ENCODE measurements at places on chromosomes 1 and 21.

- DNase-seq, result no peak
These were observed 288.3 kb downstream of the PTPRC start for GRCh38 chr1:198927129-198927528.

GRCh38 chr1:72366466-72366865 lies 84.1 kb upstream of the NEGR1 start:
- peak; percentile 51 for DNase-seq

DNA sequence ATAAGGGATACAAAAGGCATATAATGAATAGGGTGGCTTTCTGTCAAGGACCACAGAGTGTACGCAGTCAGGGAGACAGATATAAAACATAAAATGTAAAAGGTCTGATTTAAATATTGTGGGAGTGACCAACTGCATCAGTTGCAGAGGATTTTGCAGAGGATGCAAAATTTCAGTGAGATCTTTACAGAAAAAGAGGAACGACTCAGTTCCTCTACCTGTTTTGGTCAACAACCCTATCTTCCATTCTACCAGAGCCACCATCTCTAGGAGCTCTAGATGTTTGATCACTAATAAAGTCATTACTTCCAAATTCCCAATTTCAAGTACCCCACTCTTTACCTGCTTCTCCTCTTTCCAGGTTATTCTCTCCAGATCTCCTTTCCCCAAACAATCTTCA lies 16.5 kb downstream of the SOD1 start:
- DNase-seq, result no peak

DNA sequence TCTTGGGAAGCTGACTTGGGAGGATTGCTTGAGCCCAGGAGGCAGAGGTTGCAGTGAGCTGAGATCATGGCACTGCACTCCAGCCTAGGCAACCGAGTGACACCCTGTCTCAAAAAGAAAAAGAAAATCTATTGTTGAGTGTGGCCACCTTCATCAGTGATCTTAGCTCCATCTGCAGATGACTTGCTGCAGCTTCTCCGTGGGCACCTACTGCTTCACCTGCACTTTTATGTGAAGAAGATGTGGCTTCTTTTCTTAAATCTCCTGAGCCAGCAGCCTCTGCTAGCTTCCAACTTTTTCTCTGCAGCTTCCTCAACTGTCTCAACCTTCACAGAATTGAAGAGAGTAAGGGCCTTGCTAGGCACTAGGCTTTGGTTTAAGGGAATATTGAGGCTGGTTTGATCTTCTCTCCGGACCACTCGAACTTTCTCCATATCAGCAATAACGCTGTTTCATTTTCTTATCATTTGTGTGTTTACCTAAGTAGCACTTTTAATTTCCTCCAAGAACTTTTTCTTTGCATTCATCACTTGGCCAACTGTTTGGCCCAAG lies 28.0 kb downstream of the AGPAT3 start:
- no peak for DNase-seq

DNA sequence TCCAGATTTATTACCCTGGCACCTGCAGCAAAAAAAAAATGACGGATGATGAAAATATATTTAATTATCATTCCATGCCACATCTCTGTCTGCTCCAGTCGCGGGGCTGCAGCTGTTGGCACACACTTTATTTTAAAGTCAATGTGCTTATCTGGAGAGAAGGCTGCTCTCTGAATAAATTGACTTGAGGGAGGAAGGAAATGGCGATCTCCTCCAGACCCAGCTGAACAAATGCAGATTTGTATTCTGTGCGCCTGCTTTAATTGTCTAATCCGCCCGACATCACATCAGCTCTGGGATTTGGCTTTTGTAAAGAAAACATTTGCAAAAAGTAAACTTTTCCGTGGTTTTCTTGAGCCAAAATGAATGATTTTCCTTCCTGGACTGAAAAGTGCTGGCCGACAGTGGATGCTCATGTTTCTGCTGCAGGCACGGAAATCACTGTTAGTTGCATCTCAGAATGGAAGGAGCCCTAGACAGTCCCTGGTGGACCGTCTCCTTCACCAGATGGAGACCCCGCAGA lies 150.2 kb downstream of the CAMTA1 start:
- DNase-seq, result no peak

DNA sequence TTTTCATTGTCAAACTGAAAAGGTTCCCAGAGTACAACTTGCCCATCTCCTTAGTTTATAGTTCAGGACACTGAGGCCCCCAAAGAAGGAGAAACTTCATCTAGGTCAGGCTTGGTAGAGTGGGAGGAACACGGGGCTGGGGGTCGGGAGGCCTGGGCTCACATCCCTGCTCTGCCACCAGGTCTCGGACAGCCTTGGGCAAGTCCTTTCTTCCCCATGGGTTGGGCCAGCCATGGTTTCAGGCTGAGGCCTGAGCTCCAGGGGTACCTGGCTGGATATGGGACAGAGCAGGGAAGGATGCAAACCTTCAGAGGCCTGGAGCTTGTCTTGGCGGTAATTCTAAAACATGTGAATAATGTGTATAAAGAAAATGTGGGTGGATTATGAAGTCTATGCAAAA lies 17.0 kb downstream of the FOXO6 start:
- no peak for DNase-seq

DNA sequence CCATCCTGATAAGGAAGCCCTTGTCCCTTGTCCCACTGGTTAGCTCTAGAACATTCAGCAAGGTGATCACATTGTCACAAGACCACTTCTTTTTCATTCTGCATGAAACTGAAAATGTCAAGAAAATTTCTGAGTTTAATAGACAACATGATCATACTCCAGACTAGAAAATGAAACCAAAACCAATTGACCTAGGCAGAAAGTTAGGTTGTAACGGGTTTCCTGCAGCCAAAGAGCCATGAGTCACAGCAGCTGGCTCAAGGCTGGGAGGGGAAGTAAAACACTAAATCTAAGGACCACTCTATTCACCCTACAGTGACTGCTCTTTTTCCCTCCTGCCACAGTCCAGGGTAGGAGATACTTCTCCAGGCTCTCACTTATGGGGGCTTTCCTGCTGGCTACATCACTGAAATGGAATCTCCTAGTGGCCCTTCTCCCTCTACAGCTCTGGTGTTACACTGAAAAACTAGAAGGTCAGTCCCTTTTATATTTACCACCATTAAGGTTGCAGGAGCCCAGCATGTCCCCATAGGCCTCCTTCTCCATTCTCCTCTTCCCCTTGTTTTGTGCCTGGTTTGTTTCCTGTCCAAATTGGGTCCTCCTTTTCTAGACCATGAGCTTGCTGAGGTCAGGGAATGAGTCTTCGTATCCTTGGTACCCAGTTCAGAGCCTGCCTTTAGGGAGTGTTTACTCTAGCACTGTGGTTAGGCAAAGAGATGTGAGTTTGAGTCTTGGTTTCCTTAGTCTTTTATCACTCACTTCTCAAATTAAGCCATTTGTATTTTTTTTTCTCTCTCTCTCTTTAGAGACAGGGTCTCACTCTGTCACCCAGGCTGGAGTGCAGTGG lies 236.5 kb upstream of the JUN start:
- DNase-seq, result no peak

DNA sequence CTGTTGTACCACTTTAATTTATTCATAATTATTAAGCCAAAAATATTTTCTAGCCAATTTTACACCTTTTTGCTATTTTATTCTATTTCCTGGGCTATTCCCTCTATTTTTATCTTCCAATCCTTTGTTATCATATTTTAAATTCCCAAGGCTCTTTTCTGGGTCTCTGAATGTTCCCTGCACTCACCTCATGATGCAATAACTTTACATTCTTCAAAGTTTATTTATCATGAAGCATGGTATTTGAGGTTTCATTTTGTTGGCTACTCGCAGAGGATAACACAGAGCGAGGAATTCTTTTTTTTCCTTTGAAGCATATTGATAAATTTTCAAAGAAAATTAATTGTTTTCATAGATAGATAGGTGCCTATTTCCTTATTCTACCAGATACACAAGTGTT lies 489.8 kb upstream of the TMPRSS15 start:
- DNase-seq, result no peak

DNA sequence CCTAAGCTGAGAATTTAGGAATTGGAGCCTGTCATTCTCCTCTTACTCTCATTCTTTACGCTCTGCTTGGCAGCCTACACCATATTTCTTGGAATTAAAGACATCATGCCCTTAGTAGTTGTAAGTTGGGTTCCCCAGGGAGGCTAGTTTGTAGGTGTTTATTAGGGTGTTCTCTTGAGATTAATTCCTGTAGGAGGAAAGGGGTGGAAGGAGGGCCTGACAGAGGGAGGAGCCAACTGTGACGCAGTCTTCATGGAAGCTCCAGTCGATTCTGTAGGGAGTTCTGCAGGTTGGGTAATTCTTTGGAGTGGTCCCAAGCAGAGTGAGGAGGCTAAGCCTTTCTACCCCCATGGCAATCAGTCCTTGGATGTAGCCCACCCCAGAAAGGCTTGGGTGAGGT lies 111.4 kb downstream of the HHAT start:
- DNase-seq, result no peak

GRCh38 chr1:225896937-225897549 lies 8.1 kb upstream of the LEFTY1 start:
- DNase-seq, result peak; percentile 64

- DNase-seq, result no peak
These were observed 141.7 kb upstream of the IRF2BP2 start for GRCh38 chr1:234751678-234752077.

DNA sequence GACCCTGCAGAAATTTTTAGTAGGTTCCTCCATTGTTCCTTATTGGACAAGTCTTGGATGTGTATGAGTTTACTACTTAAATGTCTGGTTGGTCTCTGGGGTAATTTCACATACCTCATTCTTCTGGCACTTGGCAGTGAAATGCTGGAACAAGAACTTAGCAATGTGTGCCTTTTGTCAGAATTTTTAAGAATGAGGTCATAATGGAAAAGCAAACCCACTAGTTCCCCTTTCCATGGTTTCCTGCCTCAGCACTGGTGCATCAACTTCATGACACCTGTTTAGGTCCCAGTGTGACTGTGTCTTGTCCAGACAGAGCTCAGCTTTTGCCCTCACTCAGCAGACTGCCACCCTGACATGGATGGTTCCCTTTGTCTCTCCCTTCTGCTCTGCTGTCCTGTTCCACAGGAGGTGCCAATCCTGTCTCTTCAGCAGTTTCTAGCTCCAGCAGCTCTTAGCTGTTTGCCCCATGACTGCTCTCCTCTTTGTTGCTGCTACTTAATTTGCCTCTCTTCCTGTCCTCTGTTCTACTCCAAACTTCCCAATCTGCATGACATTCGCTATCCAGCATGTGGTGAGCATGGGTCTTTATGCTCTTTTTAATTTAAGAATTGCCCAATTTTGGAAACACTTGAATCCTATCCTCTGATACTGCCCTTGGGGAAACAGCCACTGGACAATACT lies 135.6 kb downstream of the CYYR1 start:
- peak; percentile 39 for DNase-seq

DNA sequence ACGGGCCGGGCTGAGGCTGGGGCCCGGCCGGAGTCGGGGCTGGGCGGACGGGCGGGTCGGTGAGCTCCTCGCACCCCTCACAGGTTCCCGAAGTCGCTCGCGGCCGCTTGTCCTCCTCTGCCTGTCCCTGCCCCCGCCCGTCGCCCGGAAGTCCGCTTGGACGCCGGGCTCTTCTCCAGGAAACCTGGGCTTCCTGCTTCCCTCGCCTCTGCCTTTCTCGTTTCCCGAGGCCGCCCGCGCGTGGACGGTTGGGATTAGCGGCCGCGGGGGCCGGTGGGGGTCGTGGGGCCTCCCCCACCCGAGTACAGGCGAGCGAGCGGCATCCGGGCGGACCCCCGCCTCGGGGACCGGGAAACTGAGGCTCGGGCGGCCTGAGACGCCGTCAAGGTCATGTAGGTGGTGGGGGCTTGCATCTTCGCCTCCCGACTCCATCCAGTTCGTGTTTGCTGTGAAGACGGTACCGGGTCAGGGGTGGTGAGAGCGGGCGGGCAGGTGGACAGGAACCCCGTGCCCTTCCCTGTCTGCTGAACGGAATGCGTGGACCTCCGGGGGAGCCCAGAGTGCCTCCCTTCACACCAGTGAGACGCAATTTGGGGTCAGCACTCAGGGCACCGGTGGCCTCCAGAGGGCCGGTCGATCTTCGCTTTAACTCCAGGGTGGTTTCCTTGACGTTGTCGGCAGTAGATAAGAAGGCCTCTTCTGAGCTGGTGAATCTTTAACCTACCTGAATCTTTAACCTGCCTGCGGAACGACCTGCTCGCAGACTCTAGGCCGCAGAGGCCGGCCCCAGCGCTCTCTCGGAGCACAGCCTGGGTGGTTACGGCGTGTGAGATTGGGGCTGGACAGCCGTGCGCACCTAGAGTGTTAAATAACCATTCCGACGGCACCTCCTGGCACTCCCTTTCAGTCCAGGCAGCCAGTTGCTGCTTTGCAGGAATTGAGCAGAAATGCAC lies 686 bp downstream of the ARF1 start:
- DNase-seq, result no peak

Measured in foreskin keratinocyte (primary cell).